ENCODE measurements at places on chromosomes 4 and X.

DNA sequence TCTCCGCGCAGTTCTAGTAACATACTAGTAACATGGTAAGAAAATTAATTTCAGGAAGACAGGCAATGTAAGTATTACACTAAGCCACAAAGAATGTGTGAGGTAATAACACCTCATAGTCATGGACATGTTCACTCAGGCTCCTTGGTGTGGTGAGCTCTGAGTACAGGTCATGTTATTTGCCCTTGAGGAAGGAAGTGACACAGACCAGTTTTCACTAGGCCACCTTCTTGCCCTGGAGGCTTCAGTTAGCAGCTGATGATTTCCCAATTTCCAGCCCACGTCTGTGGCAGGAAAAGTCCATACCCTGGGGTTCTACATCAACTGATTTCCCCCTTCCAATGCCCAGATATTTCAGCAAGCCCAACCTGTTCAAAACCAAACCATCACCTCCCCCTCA, 6.7 kb downstream of the APOO start:
- no peak for DNase-seq

DNA sequence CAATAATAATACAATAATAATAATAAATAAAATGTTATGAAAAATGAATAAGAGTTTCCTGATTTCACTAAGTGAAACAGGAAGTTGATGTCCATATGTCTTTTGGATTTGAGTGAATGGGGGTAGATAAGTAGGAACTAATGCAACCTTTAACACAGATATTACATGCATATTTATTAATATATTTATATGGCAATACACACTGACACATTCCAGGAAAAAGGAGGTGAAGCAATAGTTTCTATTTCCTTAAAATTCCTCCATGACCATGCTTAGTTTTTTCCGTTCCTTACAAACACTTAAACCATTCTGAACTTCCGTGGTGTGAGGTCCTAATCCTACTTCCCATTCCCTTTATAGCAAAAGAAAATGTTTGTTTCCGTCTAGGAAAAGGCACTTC, 48.3 kb downstream of the ATXN3L start:
- DNase-seq, result no peak

DNA sequence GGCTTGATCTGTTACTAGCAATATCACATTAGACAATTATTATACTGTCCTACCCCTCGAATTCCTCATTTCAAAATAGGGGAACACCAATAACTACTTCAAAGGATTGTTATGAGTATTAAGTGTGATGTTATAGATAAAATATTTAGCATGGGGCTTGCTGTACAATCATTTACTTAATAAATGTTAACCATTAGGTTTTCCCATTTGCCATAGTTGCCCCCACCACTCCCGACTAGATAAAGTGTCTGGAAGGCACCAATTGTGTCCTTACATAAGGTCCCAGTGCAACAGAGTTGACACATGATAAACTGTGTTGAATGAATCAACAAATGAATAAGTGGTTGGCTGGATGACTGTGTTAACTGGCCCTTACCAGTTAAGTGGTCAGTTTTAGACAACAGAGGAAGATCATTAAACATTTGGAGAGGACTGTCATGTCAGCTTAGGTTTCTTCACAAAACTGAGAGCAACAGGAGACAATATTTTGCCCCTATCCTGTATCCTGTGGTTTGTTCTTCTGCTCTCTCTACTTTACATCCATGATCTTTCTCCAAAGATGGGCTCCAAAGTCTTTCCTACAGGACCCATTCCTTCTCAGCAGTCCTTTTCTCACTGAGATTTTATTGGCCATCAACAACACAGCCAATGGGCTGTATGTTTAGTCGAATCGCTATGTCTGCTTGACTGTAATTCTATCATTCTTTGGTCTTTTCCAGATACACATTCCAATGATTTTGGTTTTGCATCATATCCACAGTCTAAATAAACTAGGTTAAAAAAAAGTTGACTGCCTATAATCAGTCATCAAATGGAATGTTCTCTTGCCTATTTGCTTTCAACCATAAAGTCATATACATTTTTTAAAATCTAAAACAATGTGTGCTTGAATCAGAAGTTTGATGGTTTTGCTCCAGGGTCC, 74.4 kb downstream of the RNF150 start:
- no peak for DNase-seq

GRCh38 chr4:127469959-127470809, 162.6 kb upstream of the INTU start:
- no peak for DNase-seq

GRCh38 chr4:41069257-41069656, 145.1 kb downstream of the APBB2 start:
- no peak for DNase-seq

GRCh38 chr4:185192059-185192458, 11.7 kb downstream of the CFAP97 start:
- no peak for DNase-seq

Measured in HEK293T (cell line).